ENCODE measurements at places on chromosomes 2 and 18. TPM values are rescaled to one million over a fixed set of nuclear protein-coding genes. Genes with fewer than 3 reads are reported as not detected.

Gene ACVR1C
- total RNA-seq: 6.2 TPM

Gene CFC1
- not detected for total RNA-seq

DNA sequence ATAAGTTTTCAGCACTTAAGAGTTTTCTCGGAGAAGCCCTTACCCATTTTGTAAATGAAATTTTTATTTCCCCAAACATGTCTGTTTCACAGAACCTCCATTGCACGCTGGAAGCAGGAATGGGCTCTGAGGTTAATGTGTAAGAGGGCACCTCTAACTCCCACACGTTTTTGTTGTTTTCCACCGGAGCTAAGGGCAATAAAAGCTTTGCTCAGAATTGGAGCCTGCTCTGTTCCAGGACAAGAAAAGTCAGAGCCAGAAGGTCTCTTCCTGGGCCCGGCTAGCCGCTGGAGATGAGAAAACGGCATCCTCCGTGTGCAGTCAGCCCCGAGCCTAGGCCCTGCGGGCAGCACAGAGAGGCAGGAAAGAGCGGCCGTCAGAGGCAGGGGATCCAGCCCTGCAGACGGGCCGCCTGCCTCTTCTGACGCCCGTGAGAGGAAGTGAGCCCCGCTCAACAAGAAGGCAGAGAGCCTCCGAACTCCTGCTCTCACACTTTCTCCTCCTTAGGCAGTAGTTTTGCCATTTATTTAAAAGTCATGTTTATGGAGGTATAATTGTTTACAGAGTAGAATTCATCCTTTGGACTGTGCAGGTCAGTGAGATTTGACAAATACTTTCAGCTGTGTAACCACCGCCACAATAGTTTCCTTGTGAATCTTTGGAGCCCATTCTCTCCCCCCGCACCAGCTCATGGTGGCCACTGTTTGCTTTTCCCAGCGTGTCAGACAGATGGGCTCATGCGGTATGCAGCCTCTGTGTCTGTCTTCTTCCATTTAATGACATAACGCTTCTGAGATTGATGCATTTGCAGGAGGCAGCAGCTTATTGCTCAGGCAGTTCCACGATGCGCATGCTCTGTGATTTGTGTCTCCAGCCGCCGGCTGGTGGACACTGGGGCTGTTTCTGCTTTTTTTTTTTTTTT lies 117.3 kb downstream of the GALR1 start:
- DNase-seq: no peak
- no peak overlapping the region for H3K4me3 ChIP-seq
- no peaks in the 10 kb centered on the region for H3K36me3 ChIP-seq
- H3K27ac ChIP-seq: no peak overlapping the region

DNA sequence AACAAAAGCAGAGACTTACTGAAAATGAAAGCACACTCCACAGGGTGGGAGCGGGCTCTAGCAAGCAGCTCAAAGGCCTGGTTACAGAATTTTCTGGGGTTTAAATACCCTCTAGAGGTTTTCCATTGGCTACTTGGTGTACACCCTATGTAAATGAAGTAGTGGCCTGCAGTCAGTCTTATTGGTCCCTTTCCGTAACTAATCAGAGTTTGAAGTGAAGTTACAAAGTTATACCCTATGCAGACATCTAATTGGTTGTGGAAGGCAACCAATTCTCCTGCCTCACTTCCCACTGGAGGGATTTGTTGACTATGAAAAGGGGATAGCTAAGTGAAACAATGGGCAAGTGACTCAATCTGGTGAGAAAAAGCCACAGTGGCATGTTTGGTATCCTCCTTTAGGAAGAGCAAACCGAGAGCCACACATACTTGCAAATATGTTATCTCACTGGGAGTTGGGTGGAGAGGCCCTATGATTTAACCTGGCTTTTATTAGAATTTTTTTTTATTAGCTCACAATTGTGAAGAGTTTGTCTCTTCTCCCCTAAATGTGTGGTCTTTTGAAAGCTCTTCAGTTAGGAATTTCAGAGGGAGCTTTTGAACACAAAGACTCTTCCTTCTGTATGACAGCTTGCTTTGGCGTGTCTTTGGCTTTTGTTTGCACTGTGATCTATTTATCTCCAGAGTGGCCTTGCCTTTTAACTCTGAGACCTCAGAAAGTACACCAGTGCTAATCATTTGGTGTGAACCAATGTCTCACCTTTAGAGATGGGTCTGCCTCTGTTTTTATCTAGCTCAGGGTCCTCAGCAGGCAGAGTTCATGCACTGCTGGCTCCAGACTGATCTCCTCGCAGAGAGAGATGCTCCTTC lies 69.6 kb downstream of the MAP4K4 start:
- peaks cover 56% of the 10 kb centered on the region for H3K4me1 ChIP-seq
- no peak overlapping the region for H3K4me3 ChIP-seq
- DNase-seq: no peak

DNA sequence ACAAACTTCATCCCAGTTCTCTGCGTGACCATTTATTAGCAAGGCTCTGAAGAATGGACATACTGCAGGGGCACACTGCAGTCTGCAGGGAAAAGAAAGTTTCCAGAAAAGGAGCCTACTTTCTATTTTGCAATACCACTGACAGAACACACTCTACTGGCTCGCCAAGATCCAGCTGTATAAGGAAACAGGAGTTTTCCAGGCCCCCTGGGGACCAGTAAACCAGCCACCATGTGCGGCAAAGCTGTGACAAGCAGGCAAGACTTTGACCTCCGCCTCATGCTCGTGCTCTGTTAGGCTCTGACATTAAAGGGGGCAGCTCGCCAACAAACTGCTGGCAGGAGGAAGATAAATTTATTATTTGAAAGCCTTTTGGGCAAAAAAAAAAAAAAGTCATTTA lies 67.3 kb downstream of the CCBE1 start:
- no peak overlapping the region for H3K4me3 ChIP-seq
- H3K4me1 ChIP-seq: no peaks in the 10 kb centered on the region
- H3K27me3 ChIP-seq: no peaks in the 10 kb centered on the region
- no peak overlapping the region for H3K27ac ChIP-seq
- no peaks in the 10 kb centered on the region for H3K36me3 ChIP-seq

Gene UCN
- total RNA-seq: 1.8 TPM

GRCh38 chr2:7060156-7060555 lies 142.9 kb downstream of the RNF144A start:
- no peaks in the 10 kb centered on the region for H3K27me3 ChIP-seq
- H3K27ac ChIP-seq: no peak overlapping the region
- peaks cover 27% of the 10 kb centered on the region for H3K4me1 ChIP-seq
- DNase-seq: no peak

Gene TUBA3E
- not detected for total RNA-seq

Gene EVA1A
- not detected for total RNA-seq

GRCh38 chr2:196515051-196515450 lies 124.5 kb upstream of the CCDC150 start:
- no peak overlapping the region for H3K27ac ChIP-seq
- no peak for DNase-seq
- no peak overlapping the region for H3K4me3 ChIP-seq
- no peaks in the 10 kb centered on the region for H3K4me1 ChIP-seq
- H3K36me3 ChIP-seq: no peaks in the 10 kb centered on the region
- H3K27me3 ChIP-seq: no peaks in the 10 kb centered on the region

Gene PRSS56
- total RNA-seq: not detected

Measured in CD4-positive, alpha-beta T cell (primary cell).